ENCODE measurements at places on chromosomes 3 and 15. TPM values are rescaled to one million over a fixed set of nuclear protein-coding genes. Genes with fewer than 3 reads are reported as not detected.

- peak; percentile 71 for DNase-seq
Measured at GRCh38 chr3:196968233-196969133, at the start of gene PIGZ. PIGZ (minus strand) TSS chr3:196968833; CDS start chr3:196952031, 16,802 bp downstream.

DNA sequence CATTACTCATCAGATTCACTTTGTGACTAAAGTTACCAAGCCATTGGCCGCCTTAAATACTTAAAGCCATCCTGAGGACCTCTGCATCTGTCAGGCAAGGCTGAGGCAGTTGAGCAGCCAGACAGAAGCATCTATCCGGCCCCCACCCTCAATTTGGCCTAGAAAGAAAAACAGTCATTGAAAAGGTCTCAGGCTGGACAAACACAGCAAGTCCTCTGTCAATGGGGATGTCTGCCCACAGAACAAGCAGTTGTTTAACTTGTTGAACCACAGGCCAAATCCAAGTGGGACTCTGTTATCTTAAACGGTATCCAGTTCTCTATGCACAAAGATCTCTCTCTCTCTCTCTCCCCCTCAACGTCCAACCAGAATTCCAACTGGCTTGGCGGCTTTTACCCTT is 2.8 kb downstream of the ZIC4 start:
- no peak for DNase-seq

DNA sequence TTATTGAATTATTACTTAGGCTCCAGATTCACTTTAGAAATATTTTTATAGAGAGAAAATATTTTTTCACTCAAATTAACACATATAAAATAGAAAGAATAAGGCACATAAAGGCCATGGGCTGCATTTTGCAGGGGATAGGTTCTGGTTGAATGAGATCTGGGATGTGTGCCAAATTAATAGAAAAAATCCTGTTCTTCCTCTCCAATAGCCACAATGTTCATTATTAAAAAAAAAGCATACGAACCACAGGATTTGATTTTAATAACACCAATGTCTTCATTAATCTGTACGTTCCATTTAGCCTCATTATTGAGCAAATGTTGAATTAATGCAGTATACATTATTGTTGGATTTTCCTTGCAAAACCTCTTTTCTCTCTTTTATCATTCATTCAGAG is 622.8 kb upstream of the AGTR1 start:
- DNase-seq: no peak

DNA sequence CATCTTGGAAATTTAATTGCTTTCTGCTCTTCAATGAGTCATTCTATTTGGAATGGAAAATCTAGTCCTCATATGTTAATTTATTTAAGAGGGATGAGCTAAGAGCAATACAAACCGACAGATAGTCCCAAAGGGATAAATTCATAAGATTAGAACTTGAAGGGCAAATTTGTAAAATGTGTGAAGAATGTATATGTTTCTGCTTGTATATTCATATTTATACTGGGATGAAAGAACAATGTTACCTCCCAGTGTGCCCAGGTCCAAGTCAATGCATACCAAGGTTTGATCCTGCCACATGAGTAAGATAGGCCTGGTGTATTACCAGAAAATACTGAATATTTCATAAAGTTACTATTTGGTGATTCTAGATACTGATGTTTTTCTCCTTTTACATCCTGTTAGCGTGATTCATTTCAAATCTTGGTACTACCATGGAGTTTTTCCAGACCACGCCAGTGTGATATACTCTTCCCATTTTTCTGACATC is 255.6 kb upstream of the SEMA6D start:
- no peak for DNase-seq

DNA sequence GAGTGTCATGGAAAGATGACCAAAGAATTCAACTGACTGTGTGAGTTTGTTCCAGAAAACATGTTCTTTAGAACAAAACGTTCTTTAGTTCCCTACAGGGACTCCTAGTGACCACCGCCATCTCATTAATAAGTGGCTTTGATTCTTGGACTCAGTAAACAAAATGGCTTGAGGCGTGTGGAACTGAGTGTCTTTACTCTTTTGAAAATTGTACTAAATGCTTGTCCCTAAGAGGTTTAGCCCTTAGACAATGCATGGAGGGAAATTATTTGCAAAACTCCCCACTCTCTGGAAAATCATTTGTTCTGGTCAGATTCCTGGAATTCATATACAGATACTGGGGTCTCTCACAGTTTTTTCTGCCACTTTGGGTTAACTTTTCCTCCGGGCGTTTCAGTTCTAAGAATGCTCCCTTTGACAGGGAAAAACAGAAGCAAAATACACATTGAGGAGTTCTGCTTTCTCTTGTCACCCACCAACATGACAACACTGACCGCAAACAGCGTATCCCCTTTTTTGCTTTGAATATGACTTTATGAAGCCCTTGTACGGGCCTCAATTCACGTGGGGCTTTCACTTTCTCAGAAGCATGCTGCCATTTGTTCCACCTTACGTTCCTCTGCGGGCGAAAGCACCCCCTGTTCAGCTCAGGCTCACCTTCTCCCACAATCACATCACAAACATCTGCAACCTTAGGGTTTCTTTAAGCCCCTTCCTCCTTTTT is 15.3 kb upstream of the NRROS start:
- DNase-seq: no peak

DNA sequence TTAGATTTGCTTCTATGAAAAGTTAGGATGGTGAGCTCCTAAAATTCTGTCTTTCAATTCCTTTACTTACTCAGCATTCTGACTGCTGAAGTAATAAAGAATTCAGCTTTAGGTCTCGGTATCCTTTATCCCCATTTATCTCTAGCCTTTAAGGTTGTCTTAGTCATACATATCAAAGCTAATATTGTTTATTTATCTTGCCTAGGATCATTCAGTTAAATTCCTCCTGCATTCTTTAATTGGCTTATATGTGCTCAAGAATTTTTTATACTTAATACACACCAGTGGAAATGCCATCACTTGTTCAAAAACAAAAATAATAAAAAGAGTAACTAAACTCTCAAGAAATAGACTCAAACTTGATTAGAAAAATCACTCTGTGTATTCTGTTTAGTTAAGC is 507.0 kb downstream of the ZPLD1 start:
- no peak for DNase-seq

DNA sequence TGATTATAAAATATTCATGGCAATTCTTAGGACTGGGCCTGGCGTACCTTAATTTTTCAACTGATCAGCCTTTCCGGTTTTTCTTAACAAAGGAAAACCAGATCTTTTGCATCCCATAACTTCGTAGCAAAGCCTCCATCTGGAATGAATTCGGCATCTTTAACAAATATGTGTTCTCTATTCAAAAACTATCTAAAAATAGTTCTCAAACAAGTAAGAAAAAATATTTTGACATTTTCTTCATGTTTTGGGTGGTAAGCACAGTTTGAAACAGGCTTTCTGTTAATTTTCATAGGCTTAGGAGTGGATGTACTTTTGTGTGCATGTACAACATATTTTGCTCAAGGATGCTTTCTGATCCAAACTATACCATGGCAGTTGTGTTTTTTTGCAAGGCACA is 55.1 kb downstream of the RBMS3 start:
- no peak for DNase-seq

DNA sequence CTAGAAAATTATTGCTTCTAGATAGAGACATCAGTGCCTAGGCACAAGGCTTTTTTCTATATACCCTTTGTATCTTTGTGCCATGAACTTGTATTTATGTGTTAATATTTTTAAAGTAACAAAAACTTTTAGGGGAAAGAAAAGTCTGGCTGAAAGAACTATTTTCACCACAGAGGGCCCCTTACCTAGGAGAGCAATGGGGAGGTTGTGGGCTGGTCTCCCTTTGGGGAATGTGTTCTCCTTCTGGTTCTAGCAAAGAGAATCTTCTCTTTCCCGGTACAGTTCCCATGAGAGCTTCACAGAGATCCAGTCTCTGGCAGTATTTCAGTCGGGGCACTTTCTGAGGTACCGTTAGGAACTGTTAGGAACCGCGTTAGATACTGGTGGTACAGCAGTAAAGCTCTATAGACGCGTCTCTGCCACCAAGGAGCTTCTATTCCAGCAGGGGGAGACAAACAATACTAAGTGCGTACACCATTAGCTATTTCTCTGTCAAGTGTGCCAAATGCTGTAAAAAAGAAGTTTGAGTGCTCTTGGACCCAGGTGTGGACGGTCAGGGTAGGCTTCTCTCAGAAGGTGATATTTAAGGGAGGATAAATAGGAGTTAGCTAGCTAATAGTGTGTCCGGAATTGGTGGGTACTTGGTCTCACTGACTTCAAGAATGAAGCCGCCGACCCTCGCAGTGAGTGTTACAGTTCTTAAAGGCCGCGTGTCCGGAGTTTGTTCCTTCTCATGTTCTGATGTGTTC is 4.6 kb upstream of the EPB42 start:
- no peak for DNase-seq

- no peak for DNase-seq
Measured at GRCh38 chr3:125067225-125067624, 11.4 kb upstream of the HEG1 start.

- no peak for DNase-seq
Measured at GRCh38 chr3:171256445-171257250, 203.6 kb downstream of the TNIK start.

GRCh38 chr3:4772171-4772804 is 206.9 kb upstream of the BHLHE40 start:
- peak; percentile 77 for DNase-seq

- no peak for DNase-seq
Measured at GRCh38 chr15:25226360-25226759, 212.5 kb downstream of the UBE3A start.

UACA gene
- polyA plus RNA-seq: 17.0 TPM

AMIGO3 gene
- polyA plus RNA-seq: 0.49 TPM

RASL12 gene
- polyA plus RNA-seq: 2.6 TPM

SPG21 gene
- 106 TPM for polyA plus RNA-seq

LTF gene
- polyA plus RNA-seq: 0.94 TPM

GREM1 gene
- 0.68 TPM for polyA plus RNA-seq

SH2D7 gene
- not detected for polyA plus RNA-seq

All from psoas muscle (tissue), 8 donors.